ENCODE measurements at places on chromosomes 5 and 9. TPM values are rescaled to one million over a fixed set of nuclear protein-coding genes. Genes with fewer than 3 reads are reported as not detected.

The SPINK5 gene
- 26.0 TPM for total RNA-seq

The CTXN3 gene
- total RNA-seq = not detected

The SLC23A1 gene
- 1.6 TPM for total RNA-seq

The WHRN gene
- 13.3 TPM for total RNA-seq

- no peak for DNase-seq
Observed at GRCh38 chr5:75018805-75019587, 33.4 kb downstream of the GCNT4 start.

DNA sequence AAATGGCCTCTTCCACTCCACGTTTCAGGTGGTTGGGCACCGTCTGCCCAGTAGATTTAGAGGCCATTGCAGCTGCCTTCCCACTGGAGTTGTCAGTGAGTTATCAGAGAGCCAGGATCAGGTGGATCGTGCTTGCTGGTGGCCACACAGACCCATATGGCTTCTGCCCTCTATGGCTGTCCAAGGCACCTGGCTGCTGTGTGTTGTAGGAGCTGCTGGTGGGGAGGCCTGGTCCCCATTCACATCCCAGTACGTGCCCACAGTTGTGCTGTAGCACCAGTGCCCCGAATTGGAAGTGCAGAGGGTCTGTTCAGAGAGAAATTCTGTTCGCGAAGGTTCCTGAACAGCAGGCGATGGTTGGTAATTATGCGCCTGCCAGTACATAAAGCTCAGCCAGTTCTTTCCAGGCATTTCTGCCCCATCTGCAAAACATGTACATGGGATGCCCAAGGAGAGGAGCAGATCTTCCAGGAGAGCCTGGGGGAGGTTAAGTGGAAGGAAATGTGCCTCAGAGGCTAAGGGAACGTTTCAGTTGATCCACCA lies 41.1 kb downstream of the UBE2QL1 start:
- DNase-seq = no peak

GRCh38 chr5:157100140-157100679 lies 8.6 kb downstream of the HAVCR2 start:
- no peak for DNase-seq

Measured in type B pancreatic cell (in vitro differentiated cells).